ENCODE measurements at places on chromosomes 6 and 20.

DNA sequence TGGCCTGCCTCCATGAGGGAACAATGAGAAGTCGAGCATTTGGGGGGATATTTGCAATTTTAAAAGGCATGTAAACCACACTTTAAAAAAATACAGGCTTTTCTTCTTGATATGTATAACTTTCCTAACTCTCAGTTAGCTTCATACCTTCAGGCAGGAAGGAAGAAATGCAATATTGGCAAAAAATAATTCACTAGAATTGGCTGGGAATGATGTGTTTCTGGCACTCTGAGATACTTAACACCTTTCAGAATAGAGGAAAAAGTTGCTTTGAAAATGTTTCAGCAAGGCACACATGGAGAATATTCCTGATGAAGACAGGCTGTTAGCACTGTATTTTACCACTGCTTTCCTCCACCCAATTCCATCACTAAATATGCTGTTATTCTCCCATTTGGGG is 747.6 kb downstream of the HDGFL1 start:
- DNase-seq, result no peak

DNA sequence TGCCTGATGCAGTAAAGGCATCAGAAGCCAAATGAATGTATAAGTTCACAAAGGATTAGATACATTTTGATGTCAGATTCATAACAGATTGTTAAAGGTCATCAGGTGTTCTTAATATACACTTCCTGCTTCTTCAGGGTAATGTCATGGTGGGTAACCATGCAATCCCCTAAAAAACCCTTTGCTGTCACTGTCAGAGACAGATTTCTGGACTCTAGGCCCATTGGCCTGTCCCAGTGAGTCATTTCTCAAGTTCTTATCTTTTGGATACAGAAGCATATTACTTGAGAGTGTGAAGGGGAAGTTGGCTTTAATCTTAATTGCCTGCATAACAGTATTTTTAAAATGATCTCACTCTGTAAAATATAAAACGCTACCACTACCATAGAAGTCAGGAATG is 895.6 kb upstream of the MAP3K7 start:
- DNase-seq, result no peak

- no peak for DNase-seq
Observed at GRCh38 chr20:61810738-61811135, 254.9 kb downstream of the TAF4 start.

- no peak for DNase-seq
Observed at GRCh38 chr6:116386581-116387299, 16.0 kb downstream of the DSE start.

DNA sequence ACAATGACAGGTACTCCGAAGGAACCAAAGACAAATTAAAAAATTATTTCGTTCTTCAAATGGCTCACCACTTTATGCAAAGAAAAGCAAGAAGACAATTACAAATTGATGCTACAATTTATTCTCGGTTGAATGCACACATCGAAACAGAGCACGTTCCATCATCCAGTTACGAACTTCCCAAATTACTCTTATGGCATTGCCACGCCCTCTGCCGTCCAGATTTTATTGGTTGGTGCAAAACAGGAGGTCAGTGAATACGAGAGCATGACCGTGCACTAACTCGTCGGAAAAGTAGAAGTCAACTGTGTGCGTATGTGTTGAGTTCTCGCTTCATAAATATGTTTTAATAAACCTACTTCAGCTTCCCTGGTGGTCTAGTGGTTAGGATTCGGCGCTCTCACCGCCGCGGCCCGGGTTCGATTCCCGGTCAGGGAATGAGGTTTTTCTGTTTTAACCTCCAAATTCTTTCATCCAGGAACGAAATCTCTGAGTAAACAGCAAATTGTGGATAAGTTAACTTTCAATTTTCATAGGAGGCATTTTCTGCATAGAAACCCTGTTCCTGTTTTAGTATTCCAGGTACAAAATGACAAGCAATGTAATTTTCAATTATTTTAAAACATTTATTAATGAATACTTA is 23.2 kb downstream of the ZNF311 start:
- DNase-seq, result peak; percentile 80

GRCh38 chr20:32583581-32584070 is 1.5 kb downstream of the NOL4L start:
- no peak for DNase-seq

GRCh38 chr6:16386057-16386456 is 147.7 kb downstream of the GMPR start:
- DNase-seq, result no peak
